Esophagus squamous epithelium (tissue), 5 donors: ENCODE measurements at places on chromosomes 7 and 10.

DNA sequence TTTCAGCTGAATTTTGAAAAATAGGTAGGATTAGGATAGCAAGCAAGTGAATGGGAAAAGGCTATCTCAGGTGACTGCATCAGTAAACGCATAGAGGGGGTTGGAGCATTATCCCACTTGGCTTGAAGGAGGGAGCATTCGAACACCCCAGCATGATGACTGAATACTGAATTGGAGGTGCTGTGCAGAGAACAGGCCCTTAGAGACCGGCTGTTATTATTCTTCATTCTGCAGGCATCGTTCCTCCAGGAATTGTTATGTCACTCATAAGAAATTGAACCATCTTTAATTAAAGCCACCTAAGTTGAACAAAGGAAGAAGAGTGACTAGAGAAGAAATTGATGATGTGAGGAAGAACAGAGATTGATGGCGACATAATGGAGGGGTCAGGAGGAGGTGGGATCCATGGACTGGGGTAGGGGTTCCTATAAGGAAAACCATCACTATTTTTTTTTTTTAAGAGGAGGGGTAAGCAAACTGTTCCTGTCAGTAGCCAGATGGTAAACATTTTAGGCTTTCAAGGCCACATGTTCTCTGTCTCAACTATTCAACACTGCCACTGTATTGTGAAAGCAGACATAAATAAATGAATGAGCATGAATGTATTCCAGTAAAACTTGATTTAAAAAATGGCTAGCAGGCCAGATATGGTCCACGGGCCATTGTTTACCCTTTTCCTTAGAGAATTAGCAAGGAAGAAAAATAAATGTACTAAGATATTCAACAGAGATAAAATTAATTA is 264.7 kb upstream of the TAC1 start:
- DNase-seq = no peak

GRCh38 chr7:151632750-151633515 is 113.2 kb upstream of the RHEB start:
- DNase-seq = peak; percentile 6

- DNase-seq = no peak
Measured at GRCh38 chr7:39709768-39710311, 86.5 kb downstream of the RALA start.

GRCh38 chr7:35695473-35695850 is 527 bp upstream of the HERPUD2 start:
- no peak for DNase-seq

- DNase-seq = no peak
Measured at GRCh38 chr10:56844978-56845529, 484.0 kb upstream of the ZWINT start.
